ENCODE measurements at places on chromosomes 16 and 17. TPM values are rescaled to one million over a fixed set of nuclear protein-coding genes. Genes with fewer than 3 reads are reported as not detected.

GRCh38 chr17:8846768-8847211 is 20.7 kb downstream of the PIK3R6 start:
- no peak for DNase-seq

DNA sequence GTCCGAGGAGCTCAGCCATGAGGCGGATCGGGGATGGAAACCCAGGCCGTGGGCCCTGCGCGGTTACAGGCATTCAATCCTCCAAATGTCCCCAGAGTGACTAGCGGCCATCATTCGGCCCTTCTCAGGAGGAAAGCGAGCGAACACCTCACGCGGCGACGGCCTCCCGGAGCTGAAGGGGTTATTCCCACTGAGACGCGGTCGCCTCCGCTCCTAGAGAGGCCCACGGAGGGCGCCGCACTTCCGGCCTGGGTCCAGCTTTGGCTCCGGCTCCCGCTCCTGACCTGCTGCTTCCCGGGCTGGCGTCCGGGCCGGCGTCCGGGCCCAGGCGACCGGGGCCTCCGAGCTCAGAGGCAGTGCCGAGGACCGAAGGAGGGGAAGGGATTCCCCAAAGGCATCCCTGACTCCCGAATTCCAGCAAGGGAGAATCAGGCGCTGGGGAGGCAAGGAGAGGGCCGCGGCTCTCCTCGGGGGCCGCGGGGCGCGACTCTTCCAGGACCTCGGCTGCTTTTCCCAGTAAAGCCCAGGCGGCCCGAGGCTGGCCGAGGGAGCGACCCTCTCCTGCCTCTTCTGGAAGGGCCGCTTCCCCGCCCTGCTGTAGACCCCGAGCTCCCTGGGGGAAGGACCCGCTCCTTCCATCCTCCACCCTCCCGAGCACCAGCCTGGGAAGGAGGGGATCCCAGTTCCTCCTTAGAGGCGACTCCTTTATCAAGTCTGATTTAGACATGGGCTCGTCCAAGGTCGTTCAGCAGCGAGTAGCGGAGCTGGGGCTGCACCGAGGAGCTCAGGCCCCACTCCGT is 18.6 kb upstream of the ZNF629 start:
- peak; percentile 41 for DNase-seq

The ABCC11 gene
- not detected for polyA plus RNA-seq

GRCh38 chr17:57288040-57288772 is 31.9 kb downstream of the MSI2 start:
- no peak for DNase-seq

- no peak for DNase-seq
Observed at GRCh38 chr17:9240659-9241370, 219.5 kb downstream of the NTN1 start.

The ZP2 gene
- not detected for polyA plus RNA-seq

GRCh38 chr17:66435182-66435581 is 132.8 kb downstream of the PRKCA start:
- DNase-seq, result no peak

- DNase-seq, result peak; percentile 10
Observed at GRCh38 chr16:2883458-2883908, 468 bp downstream of the FLYWCH2 start.

- no peak for DNase-seq
Observed at GRCh38 chr17:49990921-49991320, 4.1 kb downstream of the DLX3 start.

The CIAO2B gene
- 101 TPM for polyA plus RNA-seq

DNA sequence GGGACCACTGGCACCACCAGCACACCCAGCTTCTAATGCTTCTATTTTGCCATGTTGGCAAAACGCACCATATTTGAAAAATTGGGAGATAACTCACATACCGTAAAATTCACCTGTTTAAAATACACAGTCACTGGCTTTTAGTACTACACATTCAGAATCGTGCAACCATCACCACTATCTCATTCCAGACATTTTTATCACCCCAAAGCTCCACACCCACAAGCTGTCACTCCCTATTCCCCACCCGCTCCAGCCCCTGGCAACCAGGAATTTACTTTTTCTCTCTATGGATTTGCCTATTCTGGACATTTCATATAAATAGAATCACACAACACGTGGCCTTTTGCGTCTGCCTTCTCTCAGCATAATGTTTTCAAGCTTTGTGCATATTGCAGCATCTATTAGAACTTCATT is 25.0 kb downstream of the PPL start:
- no peak for DNase-seq

The MEAK7 gene
- polyA plus RNA-seq, result 2.5 TPM

DNA sequence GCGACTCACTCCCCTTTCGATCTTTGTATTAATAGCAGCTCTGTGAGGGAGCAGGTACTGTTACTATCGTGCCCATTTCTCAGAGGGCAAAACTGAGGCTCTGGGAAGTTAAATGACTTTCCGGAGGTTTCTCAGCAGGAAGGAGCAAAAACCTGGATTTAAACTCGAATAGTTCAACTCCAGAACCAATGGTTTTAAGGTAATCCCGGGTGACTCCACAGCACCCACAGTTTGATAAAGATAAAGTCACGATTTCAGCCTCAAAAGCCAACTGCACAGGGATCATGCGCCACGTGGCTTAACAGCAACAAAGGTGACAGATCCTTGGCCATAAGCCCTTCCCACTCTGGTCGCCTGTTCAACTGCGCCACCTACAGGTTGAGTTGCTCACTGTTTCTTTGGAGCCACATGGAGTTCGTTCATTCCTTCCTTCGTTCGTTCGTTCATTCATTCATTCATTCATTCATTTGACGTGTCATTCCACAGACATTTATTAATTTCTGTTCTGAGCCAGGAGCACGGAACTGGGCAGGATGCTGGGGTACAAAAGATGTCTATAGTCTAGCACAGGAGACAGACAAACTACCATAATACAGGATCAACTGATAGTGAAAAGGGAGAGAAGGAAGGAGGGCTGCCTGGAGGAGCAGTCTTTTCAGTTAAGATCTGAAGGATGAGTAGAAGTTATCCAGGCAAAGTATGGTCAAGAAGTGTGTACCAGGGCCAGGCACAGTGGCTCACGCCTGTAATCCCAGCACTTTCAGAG is 134.8 kb downstream of the HS3ST2 start:
- peak; percentile 32 for DNase-seq

- no peak for DNase-seq
Observed at GRCh38 chr16:79769270-79769927, 168.9 kb upstream of the MAF start.

GRCh38 chr17:65062171-65062915 is 5.8 kb upstream of the GNA13 start:
- DNase-seq, result no peak

DNA sequence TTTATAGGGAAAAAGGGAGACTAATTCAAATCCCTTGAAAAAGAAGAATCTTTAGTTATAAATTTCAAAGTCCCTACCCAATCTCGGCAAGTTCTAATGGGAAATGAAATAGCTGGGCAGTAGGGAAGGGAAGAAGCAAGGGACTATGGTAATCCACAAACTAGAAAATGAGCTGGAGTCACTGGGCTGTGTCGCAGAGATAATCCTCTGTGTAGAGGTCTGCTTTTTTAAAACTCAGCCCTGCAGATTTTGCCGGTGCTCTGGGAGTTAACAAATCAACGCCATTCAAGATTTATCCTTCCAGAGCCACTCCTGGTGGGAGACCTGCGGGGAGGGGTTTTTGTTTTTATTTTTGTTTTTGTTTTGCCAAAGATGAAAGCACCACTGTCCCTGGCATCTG is 20.8 kb downstream of the SNX11 start:
- no peak for DNase-seq

DNA sequence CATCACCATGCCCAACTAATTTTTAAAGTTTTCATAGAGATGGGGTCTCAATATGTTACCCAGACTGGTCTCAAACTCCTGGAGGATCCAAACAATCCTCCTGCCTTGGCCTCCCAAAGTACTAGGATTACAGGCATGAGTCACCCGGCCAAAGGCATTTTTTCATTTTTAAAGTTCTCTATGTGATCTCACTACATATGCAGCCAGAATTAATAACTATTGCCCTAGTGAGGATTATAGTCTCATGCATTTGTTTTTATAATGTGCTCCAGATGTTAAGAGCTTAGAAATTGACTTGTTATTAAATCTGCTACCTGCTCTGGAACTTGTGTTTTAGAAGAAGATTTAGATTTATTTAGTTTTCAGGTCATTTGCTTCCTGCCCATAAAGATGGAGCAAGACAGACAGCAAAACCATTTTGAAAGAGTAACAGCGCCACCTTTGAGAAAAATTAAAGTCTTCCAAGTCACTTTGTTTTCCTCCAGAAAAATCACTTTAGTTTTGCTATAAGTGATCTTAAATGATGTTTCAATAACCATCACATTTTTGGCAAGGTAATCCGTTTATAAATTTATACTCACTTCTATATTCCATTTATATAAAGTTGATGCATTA is 79.5 kb downstream of the CA4 start:
- no peak for DNase-seq

DNA sequence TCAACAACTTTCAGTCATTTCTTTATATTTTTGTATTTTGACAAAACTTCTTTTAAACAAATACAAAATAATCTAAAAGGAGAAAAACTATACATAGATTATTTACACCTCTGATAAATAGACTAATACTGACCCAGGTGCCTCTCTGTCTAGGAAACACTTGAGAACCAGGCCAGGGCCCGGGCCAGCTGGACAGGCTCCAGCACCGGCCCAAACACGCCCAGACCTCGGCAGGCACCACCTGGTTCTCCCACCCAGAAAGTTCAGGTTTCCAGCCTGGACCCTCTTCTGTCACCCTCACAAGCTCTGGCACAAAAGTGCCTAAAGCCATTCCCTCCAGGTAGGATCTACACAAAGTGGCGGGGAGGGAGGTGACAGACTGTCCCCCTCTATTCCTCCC is 97.0 kb upstream of the DNAH17 start:
- DNase-seq, result no peak

The CCL5 gene
- 7.7 TPM for polyA plus RNA-seq

DNA sequence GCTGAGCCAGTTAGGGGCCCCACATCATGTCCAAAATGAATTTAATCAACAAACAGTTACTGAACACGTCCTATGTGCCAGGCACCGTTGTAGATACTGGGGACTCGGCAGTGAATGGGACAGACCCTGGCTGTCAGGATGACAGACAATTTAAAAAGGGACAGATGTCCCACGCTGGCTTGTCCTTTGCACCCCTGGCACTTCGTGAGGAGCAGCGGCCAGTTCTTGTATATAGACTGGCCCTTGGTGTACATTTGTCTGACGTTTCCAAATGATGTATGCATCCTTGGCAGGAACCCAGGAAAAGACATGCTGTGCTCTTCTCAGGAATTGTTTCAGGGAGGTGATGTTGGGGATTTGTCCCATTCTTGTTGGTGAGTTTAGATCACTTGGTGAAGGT is 21.1 kb downstream of the IL4R start:
- no peak for DNase-seq

DNA sequence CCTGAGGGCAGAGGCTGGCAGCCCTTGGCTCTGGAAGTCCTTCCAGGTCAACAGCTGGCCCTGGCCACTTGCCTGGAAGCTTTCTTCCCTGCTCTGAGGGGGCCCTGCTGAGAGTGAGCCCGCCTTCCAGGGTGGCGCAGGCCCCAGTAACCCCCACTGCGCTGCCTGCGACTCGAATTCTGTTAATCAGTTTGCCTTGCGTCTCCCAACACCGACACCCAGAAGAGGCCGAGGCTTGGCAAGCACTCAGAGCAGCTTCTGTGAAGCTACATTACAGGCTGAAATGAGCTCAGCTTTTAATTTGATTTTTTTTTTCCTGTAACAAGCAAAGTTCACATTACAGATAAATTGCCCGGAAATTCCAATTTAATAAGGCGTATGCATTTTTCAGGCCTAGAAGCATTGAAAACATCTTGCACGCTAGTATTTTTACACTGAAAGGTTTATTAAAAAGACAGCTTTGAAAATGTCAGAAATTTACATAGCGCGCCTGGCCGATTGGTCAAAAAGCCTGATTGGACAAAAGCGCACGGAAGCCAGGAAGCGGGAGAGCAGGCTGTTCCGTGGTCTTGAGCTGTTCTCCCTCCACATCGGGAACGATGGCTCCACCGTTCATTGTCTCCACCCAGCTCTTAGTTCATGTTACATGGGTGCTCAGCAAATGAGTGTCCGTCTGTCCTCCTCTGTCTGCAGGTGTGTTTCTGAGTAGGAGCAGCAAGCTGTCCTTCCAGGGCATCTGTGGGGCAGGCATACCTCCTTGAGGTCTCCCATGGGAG is 65.5 kb upstream of the HSBP1 start:
- DNase-seq, result no peak

The SLC5A10 gene
- polyA plus RNA-seq, result 0.09 TPM

DNA sequence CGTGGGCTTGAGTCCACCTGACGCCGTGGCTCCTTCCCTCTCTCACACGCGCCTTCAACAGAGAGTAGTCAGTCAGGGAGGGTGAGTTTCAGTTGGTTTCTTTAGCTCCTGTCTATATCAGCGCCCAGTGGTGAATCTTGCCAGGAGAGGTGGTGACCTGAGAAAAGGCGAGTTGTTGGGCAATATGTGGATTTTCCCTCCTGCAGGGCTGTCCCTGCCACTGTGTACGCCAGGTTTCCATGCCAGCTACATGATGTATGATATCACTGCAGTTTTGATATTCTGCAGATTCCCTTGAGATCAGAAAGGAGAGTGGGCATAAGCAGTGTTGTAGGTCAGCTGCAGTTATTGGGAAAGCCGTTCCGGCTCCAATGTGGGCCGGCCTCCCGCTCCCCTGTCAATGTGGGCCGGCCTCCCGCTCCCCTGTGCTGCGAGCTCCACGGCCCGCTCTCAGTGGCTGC is 31.4 kb downstream of the BANP start:
- DNase-seq, result no peak

DNA sequence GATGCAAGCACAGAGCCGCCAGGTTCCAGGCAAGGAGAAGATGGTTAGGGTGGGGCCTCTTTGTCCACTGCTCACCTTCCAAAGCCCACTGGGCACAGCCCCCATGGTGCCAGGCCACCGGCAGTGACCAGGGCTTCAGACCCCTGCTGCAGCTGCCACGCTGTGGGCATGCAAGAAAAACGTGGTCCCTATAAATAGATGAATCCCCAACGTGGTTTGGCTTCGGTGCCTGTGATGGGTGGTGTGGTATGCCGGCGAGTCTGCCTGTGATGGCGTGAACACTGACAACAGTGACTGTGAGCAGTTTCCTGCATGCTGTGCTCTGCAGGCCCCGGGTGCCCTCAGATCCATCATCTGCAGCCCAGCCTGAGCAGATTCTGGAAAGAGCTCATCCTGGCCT is 36.6 kb downstream of the RAB11FIP4 start:
- DNase-seq, result no peak

- DNase-seq, result no peak
Observed at GRCh38 chr17:28472871-28473497, 460 bp upstream of the SLC13A2 start.

- DNase-seq, result no peak
Observed at GRCh38 chr16:73383195-73383987, 335.5 kb upstream of the ZFHX3 start.

The PIMREG gene
- not detected for polyA plus RNA-seq

- no peak for DNase-seq
Observed at GRCh38 chr16:30621765-30622164, 11.6 kb upstream of the ZNF689 start.

DNA sequence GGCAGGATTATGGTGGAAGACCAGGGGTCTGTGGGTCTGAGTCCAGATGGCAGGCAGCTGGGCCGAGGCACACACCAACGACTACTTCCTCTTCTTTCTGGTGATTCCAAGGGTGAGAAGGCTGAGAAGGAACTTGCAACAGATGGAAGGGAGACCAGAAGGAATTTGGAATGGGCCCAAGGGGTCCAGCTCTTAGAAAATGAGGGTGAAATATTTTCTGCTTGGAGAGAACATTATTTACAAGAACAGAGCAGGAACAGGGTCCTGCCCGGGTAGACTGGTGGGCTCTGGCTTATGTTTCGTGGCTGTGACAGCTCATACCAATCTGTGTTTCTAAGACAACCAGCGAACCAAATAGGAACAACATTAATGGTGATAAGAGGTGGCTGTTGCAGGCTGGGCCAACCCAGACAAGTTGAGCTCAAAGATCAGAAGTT is 36.6 kb downstream of the CCDC42 start:
- no peak for DNase-seq
